ENCODE measurements at places on chromosomes 2 and 18. TPM values are rescaled to one million over a fixed set of nuclear protein-coding genes. Genes with fewer than 3 reads are reported as not detected.

The DCDC2C gene
- not detected for total RNA-seq

The ATP8B1 gene
- 19.7 TPM for total RNA-seq

The AMER3 gene
- total RNA-seq, result not detected

The GAREM2 gene
- 6.0 TPM for total RNA-seq

The TMEM198 gene
- total RNA-seq, result 5.4 TPM

The HIBCH gene
- 20.8 TPM for total RNA-seq

The ALLC gene
- total RNA-seq, result not detected

The COL4A3 gene
- total RNA-seq, result 3.1 TPM

The MLPH gene
- total RNA-seq, result 9.9 TPM

The ALPP gene
- not detected for total RNA-seq

The CCT7 gene
- total RNA-seq, result 378 TPM

The RHOB gene
- total RNA-seq, result 188 TPM

The ERICH2 gene
- not detected for total RNA-seq

The THAP4 gene
- total RNA-seq, result 36.3 TPM

The DNAJC5G gene
- not detected for total RNA-seq

The LHCGR gene
- not detected for total RNA-seq

All from cardiac atrium fibroblast (primary cell).